ENCODE measurements at places on chromosomes 6 and 20.

DNA sequence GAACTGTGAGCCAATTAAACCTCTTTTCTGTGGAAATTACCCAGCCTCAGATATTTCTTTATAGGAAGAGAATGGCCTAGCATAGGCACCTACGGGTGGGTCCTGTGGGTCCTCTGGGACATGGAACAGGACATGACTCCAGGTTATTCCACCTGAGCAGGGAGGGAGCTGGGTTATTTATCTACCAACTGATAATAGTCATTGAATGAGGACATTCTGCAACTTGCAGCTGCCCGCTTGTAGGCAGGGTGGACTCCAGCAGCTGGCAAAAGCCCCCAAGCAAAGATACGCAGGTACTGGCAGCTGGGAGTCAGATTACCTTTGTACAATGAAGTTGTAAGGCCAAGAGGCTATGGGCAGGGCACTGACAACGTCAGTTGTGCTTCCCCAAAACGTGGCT is 1.4 kb upstream of the BANF2 start:
- no peak for DNase-seq

DNA sequence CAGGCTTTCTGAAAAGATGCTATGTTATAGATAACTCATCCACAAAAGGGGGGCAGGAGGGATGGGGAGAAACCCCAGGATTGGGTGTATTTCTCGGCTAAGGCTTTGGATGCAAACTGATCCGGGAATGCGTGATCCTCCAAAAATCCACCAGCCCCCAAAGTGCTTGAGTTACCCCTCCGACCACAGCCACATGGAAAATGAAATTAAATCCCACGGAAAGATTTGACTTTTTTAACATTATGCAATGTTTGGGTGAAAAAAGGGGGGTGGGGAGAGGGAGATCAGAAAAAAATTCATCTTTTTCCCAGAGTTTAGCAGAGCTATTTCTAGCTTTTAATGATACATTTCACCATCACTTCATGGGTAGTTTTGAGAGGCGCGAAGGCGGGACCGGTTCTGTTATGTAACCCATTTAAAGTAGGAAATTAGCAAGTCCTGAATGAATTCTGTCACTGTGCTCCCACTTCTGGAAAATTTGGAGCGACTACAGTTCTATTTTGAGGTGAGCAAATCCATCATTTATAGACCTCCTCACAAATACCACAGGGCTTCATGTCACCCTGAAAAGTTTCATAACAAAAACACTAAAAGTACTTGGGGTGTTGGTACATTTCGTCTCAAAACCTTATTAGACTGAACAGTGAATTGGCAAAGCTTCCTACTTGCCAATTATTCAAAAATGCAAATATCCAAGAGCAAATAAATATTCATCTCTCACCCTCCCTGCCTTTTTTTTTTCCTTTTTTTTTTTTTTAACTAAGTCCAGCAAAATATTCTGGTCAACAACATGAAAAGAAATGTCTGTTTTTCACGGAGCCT is 51.9 kb upstream of the NFATC2 start:
- DNase-seq = no peak

DNA sequence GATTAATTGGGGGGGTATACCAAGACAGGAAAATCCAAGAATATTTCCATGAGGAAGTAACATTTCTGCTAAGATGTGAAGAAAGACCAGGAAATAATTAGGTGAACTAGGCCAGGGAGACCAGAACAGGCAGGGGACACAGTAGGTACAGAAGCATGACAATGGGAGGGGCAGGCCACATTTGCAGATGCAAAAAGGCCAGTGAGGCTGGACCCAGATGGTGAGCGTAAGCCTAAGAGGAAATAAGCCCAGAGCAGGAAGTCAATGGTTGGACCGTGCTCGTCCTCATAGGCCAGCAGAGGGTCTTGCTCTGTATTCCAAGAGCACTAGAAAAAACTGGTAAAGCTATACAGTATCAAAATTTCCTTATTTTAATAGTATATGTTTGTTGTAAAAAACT is 9.4 kb downstream of the CEP162 start:
- DNase-seq = no peak

DNA sequence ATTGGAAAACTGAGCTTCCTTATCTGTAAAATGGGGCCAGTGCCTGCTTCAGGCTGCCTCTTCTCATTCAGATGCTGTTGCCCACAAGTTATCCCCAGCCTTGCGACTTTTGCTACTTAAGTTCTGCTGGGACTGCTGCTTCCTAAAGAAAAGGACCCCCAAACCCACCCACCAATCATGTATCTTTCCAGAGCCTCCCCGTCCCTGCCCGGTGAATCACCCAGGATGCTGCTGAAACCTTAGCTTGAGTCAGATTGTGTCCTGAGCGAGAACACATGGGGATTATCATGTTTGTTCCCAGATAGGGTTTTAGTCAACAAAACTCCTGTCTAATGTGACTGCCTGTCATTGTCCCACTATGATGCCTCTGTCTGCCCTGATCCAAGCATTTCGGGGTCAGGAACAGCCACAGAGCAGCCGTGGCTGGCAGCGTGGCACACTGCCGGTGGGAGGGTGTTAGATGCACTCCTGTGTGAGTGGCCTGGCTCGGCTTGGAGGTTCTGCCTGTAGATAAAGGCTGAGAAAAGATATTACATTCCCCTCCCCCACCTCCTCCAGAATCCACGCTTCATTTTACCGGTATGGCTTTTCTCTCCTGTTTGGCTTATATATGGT is 79.9 kb downstream of the TOX2 start:
- DNase-seq = no peak

DNA sequence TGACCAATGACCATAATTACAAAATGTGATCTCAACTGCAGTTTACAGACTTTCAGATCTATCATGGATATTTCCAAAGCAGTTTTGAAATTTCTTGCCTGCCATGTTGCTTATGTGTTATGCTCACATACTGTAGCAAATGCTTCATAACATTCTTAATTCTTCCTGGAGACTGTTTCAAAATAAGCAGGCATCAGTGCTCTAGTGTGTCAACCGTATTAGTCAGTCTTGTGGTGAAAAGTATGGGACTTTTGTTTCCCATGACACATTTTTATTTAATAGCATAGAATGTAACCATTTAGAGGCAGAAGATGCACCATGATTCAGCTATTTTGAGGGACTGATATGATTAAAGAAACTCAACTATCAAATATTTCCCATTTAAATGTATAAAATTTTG is 1.7 kb downstream of the POPDC3 start:
- DNase-seq = no peak

GRCh38 chr20:572727-573126 is 29.1 kb upstream of the CSNK2A1 start:
- peak; percentile 32 for DNase-seq

DNA sequence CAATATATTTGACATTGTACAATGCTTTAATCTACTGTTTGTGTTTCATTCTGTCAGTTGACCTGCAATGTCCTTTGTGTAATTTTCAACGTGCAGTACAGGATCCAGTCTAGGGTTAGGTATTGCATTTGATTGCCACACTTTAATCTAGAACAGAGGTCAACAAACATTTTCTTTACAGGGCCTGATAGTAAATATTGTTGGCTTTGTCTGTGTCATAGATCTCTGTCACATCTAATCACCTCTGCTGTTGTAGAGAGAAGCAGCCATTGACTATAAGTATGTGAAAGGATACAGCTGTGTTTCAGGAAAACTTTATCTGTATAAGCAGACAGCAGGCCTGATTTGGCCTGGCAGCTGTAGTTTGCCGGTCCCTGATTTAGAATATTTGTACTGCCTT is 39.3 kb downstream of the ATRN start:
- DNase-seq = no peak

GRCh38 chr6:97437087-97437486 is 154.1 kb upstream of the MMS22L start:
- DNase-seq = peak; percentile 4

DNA sequence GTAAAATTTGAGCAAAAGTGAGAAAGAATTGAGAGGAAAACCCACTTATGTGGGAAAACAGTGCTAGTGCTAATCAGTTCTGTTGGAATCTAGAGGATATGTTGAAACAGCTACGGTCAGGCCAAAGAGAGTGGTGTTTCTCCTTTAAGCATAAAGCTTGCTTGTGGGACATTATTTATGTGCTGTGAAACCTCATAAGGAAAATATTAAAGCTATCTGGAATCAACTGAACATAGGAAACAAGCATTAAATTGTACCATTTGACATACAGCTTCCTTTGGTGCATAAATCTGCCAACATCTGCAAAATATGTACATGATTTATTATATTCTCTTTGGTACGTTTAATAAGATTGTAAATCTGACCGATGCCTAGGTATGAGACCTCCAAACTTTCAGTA is 182.5 kb upstream of the PDE10A start:
- no peak for DNase-seq

GRCh38 chr20:41482647-41483552 is 116.3 kb upstream of the EMILIN3 start:
- no peak for DNase-seq

DNA sequence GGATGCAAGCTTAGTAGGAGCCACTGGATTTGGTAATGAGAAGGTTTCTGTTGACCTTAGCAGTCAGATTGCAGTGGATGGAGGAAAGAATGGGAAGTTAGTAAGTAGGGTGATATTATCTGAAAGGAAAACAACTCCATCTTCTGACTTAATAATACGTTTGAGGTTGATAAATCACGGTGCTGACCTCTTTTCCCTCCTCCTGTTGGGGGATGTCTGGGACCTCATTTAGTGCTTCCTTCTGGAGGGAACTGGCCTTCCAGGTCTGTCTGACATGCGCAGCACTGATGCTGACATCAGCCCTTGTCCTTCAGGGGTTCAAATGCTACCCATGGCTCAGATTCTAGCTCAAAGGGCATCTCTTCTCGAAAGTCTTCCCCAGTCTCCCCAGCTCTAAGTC is 48.2 kb upstream of the AKAP12 start:
- no peak for DNase-seq

GRCh38 chr20:63697868-63698545 is 1.6 kb downstream of the TNFRSF6B start:
- no peak for DNase-seq

DNA sequence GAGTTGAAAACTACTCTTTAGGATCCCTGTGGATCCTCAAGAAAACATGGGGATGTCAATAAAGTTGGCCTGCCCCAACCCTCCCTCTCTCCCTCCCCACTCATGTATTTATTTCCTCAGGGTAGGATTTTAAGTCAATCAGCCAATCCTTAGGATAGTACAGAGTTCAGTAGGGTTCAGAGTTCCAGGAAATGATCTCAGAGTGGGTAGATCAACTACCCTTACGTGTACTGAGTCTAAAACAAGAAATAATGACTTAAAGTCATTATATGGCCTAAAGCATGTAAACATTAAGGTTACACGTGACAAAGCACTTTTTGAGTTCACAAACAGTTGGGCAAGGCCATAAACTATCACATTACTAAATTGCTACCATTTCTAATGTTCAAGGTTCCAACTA is 47.2 kb upstream of the REV3L start:
- no peak for DNase-seq

DNA sequence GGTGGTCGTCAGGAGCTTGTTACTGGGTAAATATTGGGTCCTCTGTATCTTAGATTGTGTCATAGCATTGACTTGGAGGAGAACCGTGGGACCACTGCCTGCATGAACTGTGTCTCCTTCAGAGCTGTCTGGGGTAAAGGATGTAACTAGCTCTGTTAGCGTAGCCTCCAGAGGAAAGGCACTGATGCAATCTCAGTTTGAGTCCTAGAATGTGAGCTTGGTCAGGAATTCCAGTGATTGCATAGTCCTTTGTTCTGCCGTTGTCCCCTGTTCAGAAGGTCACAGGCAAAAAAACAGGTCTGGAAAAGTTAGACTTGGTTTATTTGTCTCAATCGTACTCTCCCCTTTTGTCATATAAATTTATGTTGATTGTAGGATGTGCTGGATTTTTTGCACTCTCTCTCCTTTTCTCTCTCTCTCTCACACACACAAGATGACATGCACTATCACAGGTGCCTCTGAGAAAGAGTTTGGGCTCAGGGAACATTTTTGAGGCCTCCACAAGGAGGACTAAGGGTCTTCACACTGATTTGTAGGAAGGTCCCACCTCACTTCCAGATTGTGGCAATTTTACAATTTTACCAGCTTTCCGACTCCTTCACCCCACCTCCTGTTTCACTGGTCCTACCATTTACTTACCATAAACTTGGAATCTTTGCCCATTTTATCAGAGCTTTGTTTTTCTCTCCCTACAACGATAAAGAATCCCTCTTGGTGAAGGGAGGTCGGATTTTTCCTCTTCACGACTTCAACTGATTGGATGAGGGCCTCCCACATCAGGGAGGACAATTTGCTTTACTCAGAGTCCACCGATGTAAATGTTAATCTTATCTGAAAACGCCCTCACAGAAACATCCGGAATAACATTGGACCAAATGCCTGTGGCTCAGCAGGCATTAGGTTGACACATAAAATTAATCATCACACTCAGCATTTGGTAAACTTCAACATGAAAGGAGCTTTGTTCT is 7.0 kb upstream of the DACT2 start:
- no peak for DNase-seq

- DNase-seq = peak; percentile 66
Measured at GRCh38 chr20:19211661-19212468, 577 bp upstream of the SLC24A3 start.

DNA sequence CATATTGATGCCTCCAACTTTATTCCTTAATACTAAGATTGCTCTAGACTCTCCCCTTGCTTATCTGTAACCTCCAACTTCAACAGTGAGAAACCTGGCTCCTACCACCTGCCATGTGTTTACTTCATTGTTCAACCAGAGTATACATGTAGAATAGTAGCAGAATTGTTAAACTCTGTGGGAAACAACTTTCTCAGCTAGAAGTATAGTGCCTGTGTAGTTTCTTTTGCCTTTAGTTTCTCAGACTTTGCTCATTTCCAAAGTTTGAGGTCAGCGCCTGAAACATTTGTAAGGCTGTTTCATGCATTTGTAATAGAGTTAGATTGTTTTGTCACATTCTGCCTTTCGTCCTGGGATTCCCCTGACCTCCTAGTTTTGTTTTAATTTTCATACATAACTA is 34.9 kb upstream of the HECA start:
- DNase-seq = no peak

DNA sequence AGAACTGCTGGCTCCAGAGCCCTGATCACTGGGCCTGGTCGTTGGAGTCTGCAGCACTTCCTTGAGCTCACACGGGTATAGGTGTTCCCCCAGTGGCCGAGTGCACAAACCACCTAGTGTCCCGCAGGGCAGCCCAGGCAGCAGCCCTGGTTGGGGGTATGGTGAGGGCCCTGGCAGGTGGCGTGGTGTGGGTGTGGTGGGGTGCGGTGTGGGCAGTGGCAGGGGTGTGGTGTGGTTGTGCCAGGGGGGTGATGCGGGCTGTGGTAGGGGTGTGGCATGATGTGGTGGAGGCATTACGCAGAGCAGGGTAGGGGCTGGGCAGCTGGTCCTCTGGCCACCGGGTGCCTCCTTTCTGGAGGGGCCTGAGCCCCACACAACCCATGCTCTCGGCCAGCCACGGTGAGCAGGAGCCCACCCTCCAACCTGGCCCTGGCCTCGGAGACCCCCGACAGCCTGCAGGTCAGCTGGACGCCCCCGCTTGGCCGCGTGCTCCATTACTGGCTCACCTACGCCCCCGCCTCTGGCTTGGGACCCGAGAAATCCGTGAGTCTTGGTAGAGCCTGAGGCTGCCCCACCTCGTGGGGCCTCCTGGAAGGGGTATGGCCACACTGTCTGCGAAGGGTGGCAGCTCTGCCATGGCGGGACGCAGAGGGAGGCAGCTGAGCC is 20.5 kb downstream of the COL20A1 start:
- no peak for DNase-seq
